Eye (tissue), 1 donor: ENCODE measurements at places on chromosomes 11 and 22.
A peak's percentile ranks its signal among the peaks of the same experiment; 100 is the strongest.

DNA sequence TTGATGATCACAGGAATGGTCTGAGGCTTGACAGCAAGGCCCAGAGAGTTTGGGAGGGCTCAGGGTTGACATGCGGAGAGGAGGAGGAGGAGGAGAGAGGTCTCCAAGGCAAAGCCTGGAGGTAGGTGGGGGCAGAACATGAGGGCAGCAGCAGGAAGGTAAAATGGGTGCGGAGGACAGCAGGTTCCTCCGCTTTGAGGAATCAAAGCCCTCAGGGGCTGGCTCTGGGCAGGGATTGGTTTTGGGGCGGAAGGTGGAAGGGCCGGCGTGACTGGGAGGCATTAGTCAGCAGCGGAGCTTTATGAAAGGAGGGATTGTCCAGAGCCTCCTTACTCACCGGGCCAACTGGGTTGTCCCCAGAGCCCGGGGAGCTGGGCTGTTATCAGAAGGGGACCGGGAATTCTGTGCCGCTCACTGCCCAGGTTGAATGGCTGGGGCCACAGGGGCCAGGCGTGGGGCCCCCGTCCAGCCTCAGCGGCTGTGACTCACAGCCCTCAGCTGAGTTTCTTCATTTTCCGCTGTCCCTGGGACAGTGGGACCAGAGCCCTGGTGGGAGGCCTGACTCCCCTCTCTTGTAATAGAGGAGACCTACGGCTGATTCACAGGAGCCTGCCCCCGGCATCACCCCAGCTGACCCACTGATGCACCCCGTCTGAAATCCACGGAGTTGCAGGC, 36.2 kb downstream of the LIF start:
- no peak for DNase-seq

DNA sequence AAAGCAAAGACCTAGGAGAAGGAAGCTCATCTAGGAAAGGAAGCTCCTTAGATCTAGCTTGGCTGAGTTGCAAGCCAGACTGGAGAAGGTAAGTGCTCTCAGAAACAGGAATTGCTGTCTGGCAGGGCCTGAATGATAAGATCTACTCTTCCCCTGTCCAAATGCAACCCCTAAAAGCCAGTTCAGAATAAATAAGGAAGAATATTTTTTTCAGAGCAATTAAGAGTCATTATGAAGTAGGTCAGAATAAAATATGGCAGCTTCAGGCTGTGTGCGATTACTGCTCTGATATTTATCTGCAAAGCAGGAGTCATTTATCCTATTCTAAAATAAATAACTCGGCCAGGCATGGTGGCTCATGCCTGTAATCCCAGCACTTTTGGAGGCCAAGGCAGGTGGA, 82.1 kb downstream of the PIWIL4 start:
- no peak for DNase-seq

DNA sequence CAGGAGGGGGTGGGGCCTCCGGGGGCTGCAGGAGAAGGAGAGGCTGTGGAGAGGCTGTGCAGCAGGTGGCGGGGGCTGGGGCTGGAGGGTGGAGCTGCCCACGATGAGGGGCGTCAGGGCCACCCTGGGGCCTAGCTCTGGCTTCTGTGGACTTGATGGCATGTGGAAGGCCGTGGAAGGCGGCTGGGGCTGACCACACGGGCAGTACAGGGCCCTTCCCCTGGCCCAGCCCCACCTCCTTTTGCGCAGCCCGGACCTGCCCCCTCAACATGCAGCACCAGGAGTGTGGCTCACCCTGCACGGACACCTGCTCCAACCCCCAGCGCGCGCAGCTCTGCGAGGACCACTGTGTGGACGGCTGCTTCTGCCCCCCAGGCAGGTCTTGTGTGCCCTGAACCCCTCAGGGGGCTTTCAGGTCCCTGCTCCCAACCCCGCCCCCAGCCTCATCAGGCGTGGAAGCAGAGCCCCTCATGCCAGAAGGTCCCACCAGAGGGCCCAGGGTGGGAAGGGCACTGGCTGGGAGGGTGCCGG, 6.1 kb downstream of the MUC5B start:
- no peak for DNase-seq

DNA sequence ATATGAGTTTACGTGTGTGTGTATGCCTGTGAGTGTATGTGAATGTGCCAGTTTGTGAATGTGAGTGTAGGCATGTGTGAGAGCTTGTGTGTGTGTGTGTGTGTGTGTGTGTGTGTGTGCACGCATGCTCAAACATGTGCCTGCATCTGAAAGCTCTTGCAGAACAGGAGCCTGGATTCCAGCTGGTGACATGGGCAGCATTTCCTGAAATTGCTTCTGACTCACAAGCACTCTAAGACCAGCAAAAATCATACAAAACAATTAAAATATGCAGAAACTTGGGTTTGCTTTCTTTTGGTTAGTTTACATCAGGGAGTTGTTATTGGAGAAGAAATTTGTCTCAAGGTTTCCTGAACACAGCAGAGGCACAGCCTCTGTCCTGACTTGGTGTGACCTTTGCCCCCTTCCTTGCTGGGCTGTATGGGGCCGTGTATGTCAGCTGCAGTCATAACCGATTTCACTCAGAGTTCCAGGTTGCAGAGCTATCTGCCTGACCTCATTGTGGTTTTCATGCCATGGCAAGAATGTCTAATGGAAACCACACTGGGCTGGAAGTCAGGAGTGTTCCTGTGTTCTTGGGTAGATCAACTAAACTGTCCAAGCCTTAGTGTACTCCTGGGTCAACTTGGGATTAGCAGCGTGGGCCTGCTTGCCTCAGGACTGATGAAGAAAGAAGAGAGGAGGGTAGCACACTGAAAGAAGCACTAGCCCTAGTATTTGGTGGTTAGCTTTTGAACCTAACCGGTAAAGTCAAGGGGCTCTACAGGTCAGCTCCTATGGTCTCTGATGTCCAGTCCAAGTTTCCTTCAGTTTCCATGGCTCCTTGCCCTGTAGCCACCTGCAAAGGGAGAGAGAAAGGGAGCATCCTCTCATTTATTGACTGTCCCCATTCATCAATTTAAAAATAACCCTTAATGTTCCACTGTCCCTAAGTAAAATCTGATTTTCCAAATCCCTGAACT, 143.7 kb downstream of the SNX19 start:
- peak; percentile 51 for DNase-seq

DNA sequence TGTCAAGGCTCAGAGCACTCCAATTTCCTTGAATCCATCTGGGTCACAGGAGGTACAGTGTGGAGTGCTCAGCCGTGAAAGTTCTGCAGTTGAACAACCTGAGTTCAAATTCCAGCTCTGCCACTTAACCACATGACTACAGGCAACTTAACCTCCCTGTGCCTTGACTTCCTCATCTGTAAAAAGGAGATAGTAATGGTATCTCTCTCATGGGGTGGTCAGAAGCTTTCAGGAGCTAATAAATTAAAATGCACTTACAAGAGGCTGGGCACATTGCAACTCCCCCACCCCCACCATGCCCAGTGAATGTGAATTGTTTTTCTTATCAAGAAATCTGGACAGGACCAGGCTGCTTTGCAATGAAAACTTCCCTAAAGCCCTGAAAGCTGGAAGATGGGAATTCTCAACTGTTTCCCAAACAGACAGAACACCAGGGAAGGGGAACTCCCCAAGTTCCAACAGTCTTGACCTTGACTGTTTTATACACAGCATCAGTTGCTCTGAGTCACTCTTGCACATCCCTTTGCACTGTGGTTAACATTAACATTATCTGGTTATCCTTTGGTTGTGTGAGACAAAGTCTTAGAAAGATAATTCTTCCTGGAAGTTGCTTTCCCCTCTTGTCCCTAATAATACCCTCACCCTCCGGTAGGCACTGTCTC, 137.0 kb downstream of the SLC1A2 start:
- no peak for DNase-seq

DNA sequence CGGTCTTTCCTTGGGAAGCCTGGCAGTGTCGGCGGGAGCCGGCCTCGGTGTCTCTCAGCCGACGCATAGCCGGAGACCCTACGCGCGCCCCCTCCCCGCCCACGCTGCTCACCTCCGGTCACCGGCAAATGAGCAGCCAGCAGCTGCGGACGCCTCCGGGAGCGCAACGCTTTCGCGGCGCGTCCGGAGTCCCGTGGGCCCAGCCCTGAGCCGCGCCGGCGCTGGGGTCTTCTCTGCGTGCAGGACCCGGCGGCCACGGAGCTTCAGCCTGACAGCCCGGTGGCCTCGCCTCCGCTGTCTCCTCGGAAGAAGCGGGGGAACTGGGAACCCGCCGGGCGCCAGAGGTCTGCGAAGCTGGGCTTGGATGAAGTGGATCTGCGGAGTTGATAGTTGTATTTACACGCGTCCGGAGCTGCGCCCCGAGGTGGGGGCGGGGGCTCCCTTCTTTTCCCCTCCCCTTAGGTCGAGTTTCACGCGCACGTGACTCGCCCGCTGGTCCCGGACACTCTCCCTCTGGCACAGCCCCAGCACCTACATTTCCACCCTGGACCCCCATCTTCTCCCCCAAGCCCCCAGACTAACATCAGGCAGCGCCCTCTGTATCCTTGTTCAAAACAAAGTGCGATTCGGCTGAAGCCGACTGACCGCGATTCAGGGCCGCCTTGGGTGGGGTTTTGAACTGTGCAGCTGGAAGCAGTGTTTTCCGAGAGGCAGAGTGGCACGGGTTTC, at the start of gene SLC43A1:
Gene SLC43A1 (minus strand): TSS at position 371 of the 729 bp plus-strand sequence. CDS start 1,591 bp downstream, outside the sequence.
- DNase-seq: peak; percentile 65

DNA sequence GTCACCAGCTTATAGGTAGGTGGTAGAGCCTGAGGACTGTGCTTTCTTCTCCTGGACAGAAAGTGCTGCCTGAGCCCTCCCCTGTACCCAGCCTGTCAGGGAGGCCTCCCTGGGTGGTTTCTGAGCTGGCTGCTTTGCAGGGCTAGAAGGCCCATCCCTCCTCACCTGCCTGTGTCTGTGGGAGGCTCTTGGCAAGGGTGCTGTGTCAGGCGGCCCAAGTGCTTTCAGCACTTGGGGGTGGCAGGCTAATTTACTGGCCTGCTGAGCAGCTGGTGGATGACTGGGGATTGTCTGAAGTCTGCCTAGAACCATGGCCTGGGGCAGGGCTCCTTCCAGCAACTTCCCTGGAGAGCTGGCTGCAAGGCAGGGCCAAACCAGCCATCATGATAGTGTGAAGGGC, 139.0 kb upstream of the NAV2 start:
- no peak for DNase-seq

- no peak for DNase-seq
These were observed 12.2 kb downstream of the AP2A2 start for GRCh38 chr11:937841-938261.

- DNase-seq: no peak
These were observed 258.3 kb downstream of the ETS1 start for GRCh38 chr11:128328955-128329551.

- DNase-seq: no peak
These were observed 19.4 kb downstream of the MRPL23 start for GRCh38 chr11:1966531-1966930.

GRCh38 chr11:30329150-30329940, 6.4 kb downstream of the ARL14EP start:
- no peak for DNase-seq

GRCh38 chr11:94928117-94928990, 45.0 kb downstream of the CWC15 start:
- peak; percentile 20 for DNase-seq

- DNase-seq: peak; percentile 34
These were observed 5.4 kb downstream of the NADSYN1 start for GRCh38 chr11:71458146-71459070.

GRCh38 chr11:119315131-119316015, 1.6 kb downstream of the MCAM start:
- DNase-seq: peak; percentile 75

GRCh38 chr22:48658871-48659270, 1168.8 kb downstream of the BRD1 start:
- no peak for DNase-seq

DNA sequence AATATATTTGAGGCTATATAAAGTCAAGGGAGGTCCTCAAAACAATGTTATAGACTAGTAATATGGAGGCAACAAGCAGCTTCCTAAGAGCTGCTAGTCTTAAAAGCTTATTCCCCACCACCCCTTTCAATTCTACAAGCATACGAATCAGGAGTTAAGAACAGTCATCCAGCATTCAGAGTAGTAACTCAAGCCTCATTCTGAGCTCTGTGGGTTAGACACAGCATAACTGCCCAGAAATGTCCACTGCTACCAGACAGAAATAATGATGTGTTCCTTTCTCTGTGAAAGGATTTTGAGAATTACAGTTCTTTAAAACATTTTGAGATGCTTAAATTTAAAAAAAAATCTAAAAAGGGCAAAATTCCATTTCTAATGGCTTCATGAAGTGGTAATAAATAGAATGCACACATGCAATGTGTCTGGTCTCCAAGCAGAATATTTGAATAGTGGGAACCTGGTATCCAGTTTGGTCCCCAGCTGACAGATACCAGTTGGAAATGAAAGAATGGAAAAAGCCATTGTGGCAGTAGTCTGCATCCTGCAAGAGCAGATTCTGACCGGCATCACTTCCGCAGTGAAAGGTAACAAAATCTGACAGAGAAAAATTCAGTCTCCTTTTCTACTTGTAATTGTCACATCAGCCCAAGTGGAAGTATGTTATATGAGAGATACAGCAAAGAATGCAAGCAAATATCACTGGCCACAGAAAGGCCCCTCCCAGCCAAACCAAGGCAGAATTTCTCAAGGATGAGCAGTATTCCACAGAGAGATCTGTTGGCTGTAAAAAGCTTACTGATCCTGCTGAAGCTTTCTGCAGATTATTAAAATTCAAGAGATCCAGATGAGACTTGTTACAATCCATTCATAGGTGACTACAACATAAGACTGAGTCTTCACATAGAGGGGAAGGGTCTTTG, 310.8 kb upstream of the PITPNB start:
- peak; percentile 60 for DNase-seq

DNA sequence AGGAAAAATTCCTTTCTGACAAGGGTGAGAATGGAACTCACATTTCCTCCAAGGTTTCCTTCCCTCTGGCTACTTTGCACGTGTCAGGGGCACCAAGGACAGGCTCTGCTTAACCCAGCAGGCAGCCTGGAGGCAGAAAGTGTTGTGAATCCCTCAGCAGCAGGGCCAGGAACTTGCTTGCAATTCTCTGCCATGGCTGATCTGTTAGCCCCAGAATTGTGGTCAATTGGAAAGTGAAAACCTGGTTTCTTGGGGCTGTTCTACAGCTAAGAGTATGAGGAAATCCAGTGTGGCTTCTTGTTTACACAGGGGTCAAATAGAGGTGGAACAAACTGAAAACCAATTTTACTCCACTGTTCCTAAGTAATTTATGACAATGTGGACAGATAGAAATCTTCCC, 38.3 kb upstream of the CEP295 start:
- peak; percentile 66 for DNase-seq

- peak; percentile 85 for DNase-seq
These were observed 731 bp downstream of the GSTP1 start for GRCh38 chr11:67584205-67584880.

GRCh38 chr11:28877340-28877739, 769.2 kb downstream of the METTL15 start:
- no peak for DNase-seq

GRCh38 chr11:16722581-16723344, 15.7 kb upstream of the C11orf58 start:
- DNase-seq: no peak
